ENCODE measurements at places on chromosomes 12 and 14.

DNA sequence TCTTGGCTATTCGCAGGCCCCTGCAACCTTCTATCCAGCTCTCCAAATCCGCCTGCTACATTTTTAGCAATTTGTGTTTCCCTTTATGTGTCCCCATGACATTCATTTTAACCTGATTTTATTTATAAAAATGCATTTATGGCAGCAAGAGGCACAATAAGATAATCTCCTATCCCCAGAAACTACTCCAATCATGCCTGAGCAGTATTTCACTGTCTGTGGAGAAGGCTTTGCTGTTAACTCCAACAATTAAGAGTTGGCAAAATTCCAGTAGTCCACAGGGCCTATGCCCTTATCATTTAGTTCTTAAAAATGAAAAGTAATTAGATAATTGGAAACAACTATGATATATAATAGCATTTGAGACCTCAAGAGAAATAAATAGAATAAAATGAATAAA lies 462.4 kb downstream of the TRHDE start:
- DNase-seq = no peak

- DNase-seq = no peak
Observed at GRCh38 chr12:131091976-131092691, 138.4 kb downstream of the ADGRD1 start.

DNA sequence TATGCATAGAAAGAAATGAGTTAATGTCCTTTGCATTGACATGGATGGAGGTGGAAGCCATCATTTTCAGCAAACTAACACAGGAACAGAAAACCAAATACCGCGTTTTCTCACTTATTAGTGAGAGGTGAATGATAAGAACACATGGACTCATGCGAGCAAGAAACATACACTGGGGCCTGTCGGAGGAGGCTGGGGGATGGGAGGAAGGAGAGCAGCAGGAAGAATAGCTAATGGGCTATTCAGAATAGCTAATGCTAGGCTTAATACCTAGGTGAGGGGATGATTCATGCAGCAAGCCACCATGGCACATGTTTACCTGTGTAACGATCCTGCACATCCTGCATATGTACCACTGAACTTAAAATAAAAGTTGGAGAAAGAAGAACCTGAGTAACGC lies 29.1 kb upstream of the SYT1 start:
- DNase-seq = no peak

GRCh38 chr12:32501835-32502333 lies 102.5 kb downstream of the FGD4 start:
- peak; percentile 93 for DNase-seq

DNA sequence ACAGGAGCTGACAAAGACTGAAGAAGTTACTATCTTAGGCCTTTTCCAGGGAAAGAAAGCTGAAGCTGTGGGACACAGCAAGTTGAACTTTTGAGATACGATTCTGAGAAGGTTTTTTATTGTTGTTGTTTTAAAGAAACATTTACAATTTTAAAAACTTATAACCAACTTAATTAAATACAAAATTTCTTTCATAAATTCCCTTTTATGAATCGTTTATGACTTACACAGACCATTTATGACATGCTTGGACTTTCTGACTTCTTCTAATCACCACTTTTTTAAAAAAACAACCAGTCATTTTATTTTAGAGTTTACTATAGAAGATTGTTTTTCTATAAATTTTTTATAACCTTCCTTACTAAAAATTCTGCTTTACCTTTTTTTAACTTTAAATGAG lies 68.7 kb downstream of the DHRS2 start:
- no peak for DNase-seq

DNA sequence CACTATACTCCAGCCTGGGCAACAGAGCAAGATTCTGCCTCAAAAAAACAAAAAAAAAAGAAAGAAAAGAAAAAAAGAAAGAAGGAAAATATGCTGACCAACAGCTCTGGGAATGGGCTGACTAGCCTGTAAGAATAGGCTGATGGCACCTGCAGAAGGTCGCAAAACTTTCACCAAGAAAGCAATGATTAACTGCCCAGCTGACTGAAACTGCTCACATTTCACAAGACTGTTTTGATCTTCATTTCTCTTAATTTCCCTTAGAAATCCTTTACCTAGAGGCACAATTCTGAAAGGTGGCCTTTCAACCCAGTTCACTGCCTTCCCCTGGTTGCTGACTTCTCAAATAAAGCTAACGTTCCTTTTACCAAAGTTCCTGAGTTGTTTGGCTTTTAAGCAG lies 12.4 kb downstream of the BEST3 start:
- DNase-seq = no peak

- no peak for DNase-seq
Observed at GRCh38 chr12:6074979-6075585, 49.4 kb downstream of the VWF start.

DNA sequence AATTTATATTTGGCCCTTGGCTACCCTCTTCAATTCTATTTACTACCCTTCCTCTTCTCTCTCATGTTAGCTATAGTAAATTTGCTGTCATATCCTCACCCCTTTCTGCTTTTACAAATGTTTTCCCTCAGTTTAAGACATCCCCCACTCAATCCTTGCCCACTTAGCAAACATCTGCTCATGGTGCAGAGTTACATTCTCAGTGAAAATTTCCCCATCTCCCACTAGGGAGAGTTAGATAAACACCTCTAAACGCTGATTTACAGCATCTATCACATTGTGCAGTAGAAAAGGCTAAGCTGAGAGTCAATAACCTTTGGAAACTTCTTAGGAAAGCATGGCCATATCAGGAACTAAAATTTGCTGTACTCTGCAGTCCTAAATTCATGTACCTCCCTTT lies 69.0 kb downstream of the DENND5B start:
- no peak for DNase-seq

DNA sequence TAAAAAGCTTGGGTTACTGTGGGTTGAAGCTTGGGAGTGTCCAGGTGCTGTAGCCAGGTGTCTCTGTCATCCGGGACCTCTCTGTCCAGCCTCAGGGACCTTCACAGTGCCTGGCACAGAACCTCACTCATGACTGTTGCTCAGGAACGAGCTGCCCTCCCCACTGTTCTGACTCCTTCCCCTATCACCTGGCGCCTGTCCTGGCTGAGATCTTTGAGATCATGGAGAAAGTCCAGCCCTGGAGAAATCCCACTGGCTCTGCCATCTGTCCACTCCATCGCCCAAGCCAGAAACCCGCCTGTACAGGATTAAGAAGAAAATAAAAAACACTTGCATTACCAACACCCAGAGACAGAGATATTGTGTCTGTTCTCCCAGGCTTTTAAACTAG lies 53.5 kb downstream of the DGLUCY start:
- no peak for DNase-seq

- no peak for DNase-seq
Observed at GRCh38 chr12:90888316-90888715, 66.7 kb downstream of the CCER1 start.

GRCh38 chr14:56333359-56334292 lies 215.4 kb downstream of the PELI2 start:
- peak; percentile 12 for DNase-seq

- DNase-seq = no peak
Observed at GRCh38 chr14:75522224-75522982, at the start of gene BATF. TSS of gene BATF (plus strand) at chr14:75522469. CDS start at chr14:75522683, 214 bp downstream.

- DNase-seq = no peak
Observed at GRCh38 chr12:70240673-70241072, 2.6 kb upstream of the CNOT2 start.

- no peak for DNase-seq
Observed at GRCh38 chr14:55571125-55571889, 8.7 kb upstream of the KTN1 start.

DNA sequence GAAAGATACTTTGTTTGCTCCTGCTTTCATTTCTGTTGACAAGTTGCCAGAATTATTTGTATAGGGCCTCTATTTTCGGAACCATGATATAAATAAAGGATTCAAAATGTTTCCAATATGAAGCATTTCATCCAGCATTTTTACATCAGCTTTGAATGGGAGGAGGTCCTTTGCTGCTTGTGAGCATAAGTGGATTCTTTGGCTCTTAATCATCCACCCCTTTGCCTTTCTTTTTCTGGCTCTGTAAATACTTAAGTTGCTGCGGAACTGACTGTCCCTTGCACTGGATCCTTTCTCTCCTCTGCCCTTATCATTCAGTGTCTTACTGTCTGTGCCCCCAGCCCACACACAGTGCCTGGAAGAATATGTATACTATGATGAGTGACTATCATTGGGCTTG lies 357.3 kb upstream of the RGS6 start:
- DNase-seq = no peak

GRCh38 chr12:106978035-106978800 lies 8.7 kb downstream of the MTERF2 start:
- no peak for DNase-seq

DNA sequence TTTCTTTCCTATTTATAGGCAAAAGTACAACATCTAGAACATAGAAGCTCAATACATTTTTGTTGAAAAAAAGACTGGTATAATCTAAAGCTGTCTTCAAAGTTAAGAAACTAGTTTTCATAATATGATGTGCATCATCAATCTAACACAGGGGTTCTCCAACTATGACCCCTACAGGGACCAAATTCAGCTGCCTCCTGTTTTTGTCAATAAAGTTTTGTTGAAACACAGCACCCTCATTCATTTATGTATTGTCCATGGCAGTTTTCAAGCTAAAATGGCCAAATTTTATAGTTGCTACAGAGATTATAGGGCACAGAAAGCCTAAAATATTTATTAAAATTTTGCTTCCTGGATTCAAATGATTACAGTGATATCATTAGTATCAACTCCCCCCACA lies 452.9 kb downstream of the CCER1 start:
- DNase-seq = no peak

- DNase-seq = no peak
Observed at GRCh38 chr14:61623927-61624326, 71.4 kb upstream of the HIF1A start.

- no peak for DNase-seq
Observed at GRCh38 chr14:74980731-74981461, 21.8 kb upstream of the EIF2B2 start.

- DNase-seq = no peak
Observed at GRCh38 chr12:112153181-112153892, 28.0 kb downstream of the TRAFD1 start.

DNA sequence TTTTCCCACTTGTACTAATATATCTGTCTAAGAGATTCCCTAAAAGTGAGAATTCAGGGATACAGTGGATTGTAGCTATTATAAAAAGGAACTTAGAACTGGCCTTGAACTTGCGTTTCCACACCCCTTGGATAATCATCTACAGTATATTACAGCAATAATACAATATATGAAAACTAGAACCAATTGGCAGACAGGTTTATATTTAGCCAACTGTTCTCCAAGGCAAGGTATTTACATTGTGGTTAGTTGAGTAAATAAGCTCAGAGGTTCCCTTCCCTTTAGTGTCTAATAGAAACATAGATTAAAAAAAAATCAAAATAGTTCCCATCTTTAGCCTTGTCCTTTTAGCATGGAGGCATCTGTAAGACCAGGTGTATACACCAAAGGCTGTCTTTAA lies 42.1 kb downstream of the LIMA1 start:
- no peak for DNase-seq
